ENCODE measurements at places on chromosomes 3 and 15.

- no peak for DNase-seq
Measured at GRCh38 chr3:104273046-104273649, 1093.6 kb upstream of the ALCAM start.

- DNase-seq = no peak
Measured at GRCh38 chr15:61030451-61030850, 198.7 kb downstream of the RORA start.

- no peak for DNase-seq
Measured at GRCh38 chr3:110456001-110456400, 615.6 kb upstream of the NECTIN3 start.

DNA sequence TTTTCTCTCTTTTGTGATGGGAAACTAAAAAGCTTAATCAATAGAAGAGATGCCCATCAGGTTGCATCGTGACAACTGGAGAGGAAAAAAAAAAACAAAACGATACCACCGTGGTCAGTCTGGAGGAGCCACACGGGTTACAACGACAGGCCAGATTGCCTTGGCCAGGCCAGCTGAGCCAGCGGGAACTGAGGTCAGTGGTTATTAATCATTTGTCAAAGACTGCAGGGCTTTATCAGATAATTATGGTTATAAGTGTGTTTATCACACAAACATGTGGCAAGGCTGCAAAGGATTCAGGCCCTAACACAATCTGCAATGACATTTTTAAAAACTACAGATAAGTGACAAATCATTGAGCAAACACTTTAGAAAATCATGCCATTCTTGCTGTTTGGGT, 135.0 kb upstream of the FAM3D start:
- no peak for DNase-seq

GRCh38 chr3:30418443-30418842, 188.0 kb upstream of the TGFBR2 start:
- DNase-seq = no peak

- peak; percentile 60 for DNase-seq
Measured at GRCh38 chr3:61560517-61561373, 626 bp upstream of the PTPRG start.

GRCh38 chr3:191985691-191986090, 524.7 kb downstream of the PYDC2 start:
- DNase-seq = no peak

GRCh38 chr15:100252779-100253417, 88.9 kb downstream of the ADAMTS17 start:
- DNase-seq = no peak

- no peak for DNase-seq
Measured at GRCh38 chr3:11625376-11626083, 18.2 kb downstream of the VGLL4 start.
